Right ventricle myocardium superior (tissue), 1 donor: ENCODE measurements at places on chromosomes 1 and 21.

- DNase-seq, result no peak
Observed at GRCh38 chr21:42114646-42115045, 43.5 kb downstream of the UMODL1 start.

DNA sequence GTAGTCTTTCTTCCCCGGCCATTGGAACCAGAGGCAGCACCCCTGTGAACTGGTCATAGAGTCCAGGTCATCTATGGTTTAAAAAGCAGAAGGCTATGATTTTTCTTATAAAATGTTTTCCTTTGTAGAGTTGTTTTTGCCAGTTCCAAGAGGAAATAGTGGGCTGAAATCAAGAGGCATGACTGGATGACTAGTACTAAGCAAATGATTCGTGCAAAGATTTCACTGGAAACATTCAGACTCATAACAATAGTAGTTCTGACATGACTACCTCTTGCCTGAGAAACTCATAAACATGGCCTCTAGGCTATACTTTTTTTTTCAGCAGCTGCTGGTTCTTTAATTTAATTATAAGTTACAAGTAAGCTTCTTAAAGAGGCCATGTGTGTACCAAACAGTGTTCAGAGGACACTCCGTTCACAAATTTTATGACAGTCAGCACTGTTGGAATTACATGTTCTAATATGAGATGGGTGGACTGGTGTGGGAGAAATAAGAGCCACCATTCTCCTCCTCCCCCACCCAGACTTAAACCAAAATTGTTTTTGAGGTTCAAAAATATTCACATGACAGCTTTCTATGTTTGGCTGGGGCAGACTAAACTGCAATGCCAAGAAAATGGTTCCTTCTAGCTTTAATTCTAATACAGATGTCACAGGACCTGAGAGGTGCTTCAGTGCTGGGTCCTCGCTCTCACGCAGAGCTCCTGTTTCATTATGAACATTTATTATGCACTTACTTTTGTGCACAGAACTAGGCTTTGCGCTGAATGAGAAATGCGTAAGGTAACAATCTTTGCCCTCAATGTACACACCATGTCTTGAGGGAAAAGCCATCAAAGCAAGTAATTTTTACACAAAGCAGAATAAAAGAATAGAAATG is 147.5 kb downstream of the ZC3H11B start:
- no peak for DNase-seq

DNA sequence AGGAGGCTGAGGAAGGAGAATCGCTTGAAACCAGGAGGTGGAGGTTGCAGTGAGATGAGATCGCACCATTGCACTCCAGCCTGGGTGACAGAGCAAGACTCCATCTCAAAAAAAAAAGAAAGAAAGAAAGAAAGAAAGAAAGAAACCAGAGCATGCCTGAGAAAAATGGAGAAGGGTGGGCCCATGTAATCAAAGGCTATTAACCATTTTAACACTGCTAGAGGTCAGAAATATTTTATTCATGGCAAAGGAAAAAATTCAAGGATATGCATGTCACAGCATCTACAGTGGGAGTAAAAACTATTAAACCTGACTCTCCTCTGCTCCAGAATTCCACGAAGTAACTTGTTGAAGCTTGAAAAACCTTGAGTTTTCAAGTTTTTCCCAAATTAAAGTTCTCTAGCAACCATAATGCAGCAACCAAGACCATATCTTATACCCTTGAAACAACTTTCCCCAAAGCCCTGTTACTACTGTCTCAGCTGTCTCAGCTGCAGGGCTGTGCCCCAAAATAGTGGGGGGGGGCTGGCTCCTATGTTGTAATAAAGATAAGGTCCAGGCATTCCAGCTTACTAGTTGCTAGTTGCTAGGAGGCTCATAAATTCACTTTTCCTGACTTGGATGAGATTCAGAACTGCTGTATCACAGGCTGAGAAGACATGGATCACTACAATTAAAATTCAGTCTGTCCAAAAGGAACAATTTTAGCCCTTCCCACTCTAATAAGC is 112.9 kb upstream of the SOD1 start:
- DNase-seq, result no peak

- no peak for DNase-seq
Observed at GRCh38 chr1:110601332-110601731, 4.8 kb downstream of the KCNA2 start.

GRCh38 chr1:169768161-169768560 is 26.5 kb downstream of the METTL18 start:
- no peak for DNase-seq

DNA sequence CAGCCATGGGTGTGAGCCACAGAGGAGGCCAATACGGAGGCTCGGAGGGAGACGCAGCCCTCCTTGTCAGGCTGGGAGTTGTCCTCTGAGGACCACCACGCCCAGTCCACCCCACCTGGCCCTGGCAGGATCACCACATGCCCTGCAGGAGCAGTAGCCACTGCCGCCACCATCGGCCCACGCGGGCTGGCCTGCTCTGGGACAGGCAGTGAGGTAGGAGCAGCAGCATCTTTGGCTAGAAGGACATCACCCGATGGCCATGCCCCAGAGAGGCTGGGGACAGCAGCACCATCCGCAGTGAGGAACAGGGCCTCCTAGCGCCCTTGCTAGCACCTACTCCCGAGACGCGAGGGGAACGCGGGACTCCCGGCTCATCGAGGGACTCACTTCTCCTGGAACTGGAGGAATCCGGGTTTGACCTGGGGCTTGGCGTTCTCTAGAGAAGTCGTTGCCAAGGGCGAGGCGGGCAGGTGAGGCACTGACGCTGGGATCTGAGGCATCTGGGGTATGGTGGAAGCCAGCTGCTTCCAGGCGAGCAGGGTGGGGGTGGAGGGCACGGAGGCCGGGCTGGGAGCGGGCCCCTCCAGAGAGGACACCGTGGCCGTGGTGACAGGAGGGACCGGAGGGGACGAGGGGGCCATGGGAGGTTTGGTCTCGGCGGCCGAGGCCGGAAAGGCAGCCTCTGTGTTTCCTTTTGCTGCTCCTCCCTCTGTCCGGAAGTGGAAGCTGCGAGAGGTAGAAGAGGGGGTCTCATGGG is 148.9 kb downstream of the CASZ1 start:
- DNase-seq, result no peak

GRCh38 chr1:21647431-21648351 is 21.5 kb downstream of the RAP1GAP start:
- peak; percentile 52 for DNase-seq

DNA sequence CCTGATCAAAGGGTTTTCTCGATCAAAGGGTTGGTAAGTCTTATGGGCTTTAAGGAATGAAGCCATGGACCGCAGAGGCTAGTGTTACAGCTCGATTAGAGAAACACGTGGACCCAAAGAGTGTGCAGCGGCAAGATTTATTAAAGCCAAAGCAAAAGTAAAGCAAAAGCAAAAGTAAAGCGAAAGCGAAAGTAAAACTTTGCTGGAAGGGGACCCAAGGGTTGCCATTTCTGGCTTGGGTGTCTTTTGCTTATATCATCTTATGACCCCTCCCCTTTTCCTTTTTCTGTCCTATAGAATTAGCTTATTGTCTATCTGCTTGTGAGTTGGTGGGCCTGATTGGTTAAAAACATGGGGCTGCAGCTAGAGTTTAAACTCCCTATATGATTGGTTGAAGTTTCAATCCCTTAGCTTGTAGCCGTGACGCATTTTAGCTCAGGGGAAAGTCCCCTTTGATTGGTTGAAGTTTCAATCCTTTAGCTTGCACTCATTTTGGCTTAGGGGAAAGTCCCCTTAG is 957.0 kb downstream of the AMY1C start:
- no peak for DNase-seq

GRCh38 chr1:67534627-67535065 is 104.4 kb upstream of the SERBP1 start:
- DNase-seq, result no peak

DNA sequence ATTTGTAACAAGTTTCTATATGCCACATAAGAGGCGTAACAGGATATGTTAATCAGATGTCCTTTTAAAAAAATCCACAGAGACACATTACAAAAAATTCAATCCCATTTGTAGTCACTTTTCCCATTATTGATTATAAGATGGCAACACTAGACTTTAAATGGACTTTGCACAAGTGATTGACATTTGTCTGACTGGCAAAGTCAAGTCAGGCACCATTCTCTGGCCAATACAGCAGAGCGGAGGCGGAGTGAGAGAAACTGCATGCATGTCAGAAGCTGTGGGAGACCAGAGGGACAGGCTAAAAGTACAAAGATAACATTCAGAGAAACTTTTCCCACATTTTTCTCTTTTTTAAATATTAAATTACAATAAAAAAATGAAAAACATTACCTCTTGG is 28.1 kb upstream of the RGS5 start:
- DNase-seq, result no peak

- no peak for DNase-seq
Observed at GRCh38 chr21:37508341-37508740, 141.8 kb downstream of the DYRK1A start.

- no peak for DNase-seq
Observed at GRCh38 chr1:18302788-18303413, 177.8 kb upstream of the KLHDC7A start.

DNA sequence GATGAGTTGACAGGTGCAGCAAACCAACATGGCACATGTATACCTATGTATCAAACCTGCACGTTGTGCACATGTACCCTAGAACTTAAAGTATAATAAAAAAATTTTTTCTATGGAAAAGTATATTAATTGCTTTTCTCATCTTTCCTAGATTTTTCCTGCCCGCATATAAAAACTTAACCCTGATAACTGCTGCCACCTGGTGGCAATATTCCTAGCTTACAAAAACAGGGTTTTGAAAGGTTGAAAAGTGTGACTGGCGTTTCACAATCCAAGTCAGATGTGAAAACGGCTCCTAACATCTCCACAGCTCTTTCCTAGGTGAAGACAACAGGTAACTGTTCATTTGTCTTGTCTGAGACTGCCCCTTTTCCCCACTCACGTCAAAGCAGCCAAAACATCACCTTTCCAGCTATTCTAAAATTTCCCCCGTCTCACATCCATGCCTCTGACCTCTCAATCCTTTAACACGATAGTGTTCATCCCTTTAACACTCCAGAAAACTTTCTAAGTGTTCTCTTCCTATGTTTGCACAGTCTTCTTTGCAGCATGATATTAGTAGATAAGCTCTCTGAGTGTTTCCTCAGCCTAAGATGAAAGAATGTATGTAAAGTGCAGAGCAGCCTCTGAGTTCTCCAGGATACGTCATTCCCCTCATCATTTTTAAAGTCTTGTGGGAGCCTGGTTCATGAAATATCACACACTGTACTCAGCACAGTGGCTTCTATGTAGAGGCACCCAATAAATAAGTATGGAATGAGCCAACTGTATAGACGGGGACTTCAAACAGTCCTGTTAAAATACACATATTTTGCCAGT is 27.5 kb downstream of the OVGP1 start:
- DNase-seq, result no peak

GRCh38 chr1:242522304-242522945 is 2.1 kb downstream of the PLD5 start:
- no peak for DNase-seq

- DNase-seq, result no peak
Observed at GRCh38 chr1:153122831-153123421, 9.6 kb upstream of the SPRR2F start.

DNA sequence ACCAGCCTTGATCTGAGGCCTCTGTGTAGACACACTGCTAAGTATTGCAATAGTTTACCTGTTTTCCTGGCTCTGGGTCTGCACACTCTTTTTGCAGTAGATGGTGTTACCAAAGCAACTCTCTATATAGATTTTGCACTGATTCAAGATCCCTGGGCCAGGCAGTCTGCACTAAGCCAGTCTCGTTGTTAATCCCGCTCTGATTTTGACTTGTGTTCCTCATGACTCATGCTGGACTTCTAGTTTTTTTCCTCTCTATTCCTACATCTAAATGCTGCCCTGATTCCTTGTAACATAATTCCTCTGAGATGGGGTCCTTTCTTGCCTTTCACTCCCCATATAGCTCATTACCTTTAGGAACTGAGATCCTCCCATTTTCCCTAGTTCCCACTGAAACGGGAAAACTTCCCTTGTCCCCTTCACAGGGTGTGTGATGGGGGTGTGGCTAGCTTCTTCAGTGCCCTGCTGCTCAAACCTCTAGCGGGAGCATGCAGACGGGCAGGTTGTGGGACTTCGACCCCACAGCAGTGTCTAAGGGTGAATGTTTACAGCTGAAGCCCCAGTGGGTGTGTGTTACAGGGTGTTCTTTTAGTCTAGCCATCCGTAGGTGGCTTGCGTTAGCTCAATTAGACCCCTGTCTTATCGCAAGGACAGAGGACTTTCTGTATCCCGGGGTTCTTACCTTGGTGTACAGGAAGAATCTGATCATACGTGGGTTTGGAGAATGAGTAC is 106.5 kb upstream of the RAB3GAP2 start:
- DNase-seq, result no peak

GRCh38 chr1:146049436-146049835 is 27.9 kb upstream of the HJV start:
- DNase-seq, result peak; percentile 15

GRCh38 chr21:15065392-15066122 is 757 bp upstream of the NRIP1 start:
- peak; percentile 89 for DNase-seq

DNA sequence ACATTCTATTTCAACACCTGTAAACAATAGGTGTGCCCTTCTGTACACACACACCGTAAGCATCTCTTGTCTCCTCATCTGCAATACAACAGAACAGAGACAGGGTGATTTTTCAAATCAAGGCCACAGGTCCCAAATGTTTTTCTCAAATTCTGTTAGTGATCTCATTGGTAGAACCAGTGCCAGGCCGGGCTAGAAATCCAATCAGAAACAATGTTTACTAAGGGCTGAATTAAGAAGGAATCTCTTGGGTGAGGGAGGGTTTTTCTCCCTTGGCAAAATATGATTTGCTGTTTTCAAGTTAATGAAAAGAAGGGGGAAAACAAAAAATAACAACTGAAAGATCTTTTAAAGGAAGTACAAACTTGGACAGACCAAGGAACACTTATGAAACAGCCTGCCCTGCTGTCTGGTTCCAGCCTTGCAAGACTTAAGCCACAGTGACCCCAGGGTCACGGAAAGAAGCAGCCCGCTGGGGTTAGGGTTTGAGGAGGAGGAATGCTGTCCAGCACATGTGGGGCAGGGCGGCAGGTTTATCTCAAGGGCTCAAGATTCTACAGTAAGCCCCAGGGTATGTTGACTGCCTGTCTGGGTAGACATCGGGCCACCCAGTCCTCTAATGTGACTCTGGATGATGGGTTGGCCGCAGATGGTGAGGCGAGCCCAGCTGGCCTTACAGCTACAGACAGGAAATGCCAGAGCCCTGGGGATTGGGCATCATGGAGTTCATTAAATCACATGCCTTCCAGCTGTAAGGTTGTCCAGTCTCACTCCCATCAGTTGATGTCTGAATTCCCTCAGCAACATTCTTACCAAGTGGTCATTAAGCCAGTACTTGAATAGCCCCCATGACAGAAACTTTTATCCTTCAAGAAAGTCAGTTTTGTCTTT is 73.3 kb upstream of the SLC44A3 start:
- peak; percentile 54 for DNase-seq

DNA sequence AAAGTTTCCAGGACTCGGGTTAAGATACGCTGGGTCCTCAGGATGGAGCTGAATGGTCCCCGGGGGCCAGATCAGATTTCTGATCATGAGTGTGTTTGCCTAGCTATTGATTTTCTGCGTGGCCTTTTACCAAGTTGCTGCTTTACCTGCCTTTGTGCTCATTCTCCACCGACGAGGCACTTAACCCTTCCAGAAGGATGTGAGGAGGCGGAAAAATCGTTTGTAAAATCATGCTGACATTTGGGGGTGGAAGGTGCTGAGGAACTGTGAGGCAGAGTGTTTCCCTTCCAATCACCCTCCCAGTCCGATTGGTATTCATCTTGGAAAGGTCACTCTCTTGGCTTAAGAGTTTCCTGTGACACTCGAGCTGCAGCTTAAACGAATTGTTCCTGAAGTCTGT is 337.1 kb upstream of the KAZN start:
- no peak for DNase-seq

- DNase-seq, result peak; percentile 72
Observed at GRCh38 chr1:232999956-233000625, 49.7 kb downstream of the NTPCR start.

GRCh38 chr1:42936309-42937078 is 22.2 kb downstream of the SLC2A1 start:
- no peak for DNase-seq
